ENCODE measurements at places on chromosomes 4 and X. TPM values are rescaled to one million over a fixed set of nuclear protein-coding genes. Genes with fewer than 3 reads are reported as not detected.

The TRAM1L1 gene
- total RNA-seq, result 1.2 TPM

The RHOH gene
- 5.8 TPM for total RNA-seq

The HAND2 gene
- 12.9 TPM for total RNA-seq

The ADH1B gene
- total RNA-seq, result 4,408 TPM

- no peak for DNase-seq
These were observed at the start of gene GPR119 for GRCh38 chrX:130385520-130385919. TSS of gene GPR119 (minus strand) at chrX:130385674. CDS start at chrX:130385447, 227 bp downstream.

The ASMT gene
- 0.56 TPM for total RNA-seq

- DNase-seq, result no peak
These were observed 69.8 kb downstream of the PTTG2 start for GRCh38 chr4:38030023-38030422.

The NSG1 gene
- total RNA-seq, result 10.0 TPM

The PASD1 gene
- not detected for total RNA-seq

DNA sequence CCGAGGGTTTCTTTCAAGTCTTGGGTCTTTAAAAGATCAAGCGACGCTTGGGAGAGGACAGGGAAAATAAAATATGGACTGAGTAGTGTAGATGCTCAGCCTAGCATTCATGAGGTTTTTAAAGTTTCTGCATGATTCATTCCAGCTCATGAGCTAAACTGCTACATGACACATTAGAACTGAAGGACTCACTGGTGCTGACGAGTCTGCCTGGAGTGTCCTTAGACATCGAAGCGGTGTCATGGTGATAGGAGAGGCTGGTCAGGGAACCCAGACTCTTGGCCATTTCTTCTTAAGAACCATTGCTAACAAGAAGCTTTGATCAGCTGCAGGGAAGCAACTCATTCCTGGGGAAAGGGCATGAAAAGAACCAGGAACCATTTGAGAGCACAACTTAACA lies 158.6 kb downstream of the TRIML1 start:
- no peak for DNase-seq

All from omental fat pad (tissue), 4 donors.